ENCODE measurements at places on chromosomes 2 and 18. TPM values are rescaled to one million over a fixed set of nuclear protein-coding genes. Genes with fewer than 3 reads are reported as not detected.

DNA sequence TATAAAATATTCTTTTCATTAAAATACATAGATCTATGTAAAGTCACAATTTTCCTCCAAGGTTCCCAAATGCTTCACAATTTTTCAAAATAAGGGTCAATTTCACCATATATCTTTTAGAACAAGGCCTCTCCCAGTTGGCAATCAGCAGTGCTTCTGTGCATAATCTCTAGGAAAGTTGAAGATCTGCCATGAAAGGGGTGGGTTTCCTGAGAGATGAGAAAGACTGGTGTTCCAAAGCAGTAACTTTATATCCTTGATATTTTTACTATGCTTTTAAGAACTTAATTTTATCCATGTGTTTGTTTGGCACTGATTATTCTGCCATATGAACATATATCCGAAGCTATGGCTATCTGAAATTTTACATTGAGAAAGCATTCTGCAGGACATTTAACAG lies 199.4 kb upstream of the CYP26B1 start:
- no peak for DNase-seq

- DNase-seq = no peak
Measured at GRCh38 chr2:82857967-82858366, 1601.1 kb downstream of the SUCLG1 start.

DNA sequence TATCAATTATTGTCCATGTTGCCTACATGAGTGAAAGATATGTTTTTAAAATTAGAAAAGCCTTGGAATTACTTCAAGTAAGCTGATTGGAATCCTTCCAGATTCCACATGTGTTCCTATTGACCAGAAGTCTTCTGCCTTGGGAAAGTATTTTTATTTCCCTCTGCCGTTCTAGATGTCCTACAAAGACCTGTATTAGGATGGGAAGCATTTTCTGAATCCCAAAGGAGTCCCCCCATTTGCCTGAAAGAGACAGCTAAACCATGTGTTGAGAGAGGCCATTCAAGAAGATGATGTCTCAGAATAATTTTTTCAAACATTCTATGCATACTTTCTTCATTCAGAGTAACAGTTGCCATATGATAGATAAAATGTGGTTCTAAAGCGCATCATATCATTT lies 19.0 kb upstream of the MYO1B start:
- peak; percentile 30 for DNase-seq

Gene CDCA7
- 1.6 TPM for total RNA-seq

Gene CLEC4F
- 0.59 TPM for total RNA-seq

GRCh38 chr2:43729491-43730174 lies 44.2 kb upstream of the DYNC2LI1 start:
- no peak for DNase-seq

DNA sequence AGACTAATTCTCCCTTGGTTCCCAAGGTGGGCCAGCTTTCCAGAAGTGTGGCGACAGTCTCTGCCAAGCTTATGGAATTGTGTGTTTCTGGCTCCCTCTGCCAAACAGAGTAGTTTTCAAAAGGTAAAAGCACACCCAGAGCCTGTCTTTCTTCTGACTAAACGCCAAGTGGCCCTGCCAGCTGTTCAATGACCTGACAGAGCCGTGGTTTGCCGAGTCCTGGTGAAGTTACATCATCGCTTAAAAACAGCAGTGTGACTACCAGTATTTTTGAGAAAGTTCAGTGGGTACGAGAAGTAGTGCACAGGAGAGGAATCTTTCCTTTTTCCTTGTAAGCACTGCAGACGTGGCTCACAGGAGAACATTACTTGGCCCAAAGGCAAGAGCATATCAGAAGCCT lies 1.9 kb downstream of the PER2 start:
- peak; percentile 35 for DNase-seq

Gene HMSD
- 0.13 TPM for total RNA-seq

Gene NOSTRIN
- 6.4 TPM for total RNA-seq

GRCh38 chr2:231489990-231490389 lies 25.7 kb upstream of the NCL start:
- no peak for DNase-seq

DNA sequence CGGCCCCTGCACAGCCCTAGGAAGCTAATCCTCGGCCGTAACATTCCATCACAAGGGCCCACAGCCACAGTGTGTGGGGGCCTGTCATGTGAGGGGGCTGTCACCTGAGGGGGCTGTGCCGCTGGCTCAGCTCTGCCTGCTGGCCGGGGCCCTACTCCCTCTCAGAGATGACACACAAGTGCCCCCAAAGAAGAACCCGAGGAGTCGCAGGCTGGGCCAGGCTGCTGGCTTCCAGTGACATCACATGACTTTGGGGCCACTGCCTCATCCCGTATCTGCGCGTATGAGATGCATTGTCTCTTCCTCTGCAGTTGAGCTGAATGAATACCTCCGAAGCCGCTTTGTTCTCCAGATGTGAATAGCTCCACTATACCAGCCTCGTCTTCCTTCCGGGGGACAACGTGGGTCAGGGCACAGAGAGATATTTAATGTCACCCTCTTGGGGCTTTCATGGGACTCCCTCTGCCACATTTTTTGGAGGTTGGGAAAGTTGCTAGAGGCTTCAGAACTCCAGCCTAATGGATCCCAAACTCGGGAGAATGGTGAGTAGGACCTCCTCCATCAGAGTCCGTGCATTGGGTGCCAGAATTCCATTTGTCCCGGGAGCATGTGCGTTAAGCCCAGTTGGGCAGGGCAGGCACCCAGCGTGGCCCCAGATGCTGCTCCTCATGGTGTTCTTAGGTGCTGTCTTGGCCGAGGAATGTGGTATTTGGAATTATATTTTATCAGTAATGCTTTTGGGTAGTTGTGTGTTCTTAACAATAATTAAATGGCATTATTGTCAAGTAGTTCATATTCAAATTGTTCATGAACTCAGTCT lies at the start of gene CNDP1:
CNDP1 (plus strand) TSS at position 351 of the 820 bp plus-strand sequence; CDS start at position 519, 168 bp downstream.
- no peak for DNase-seq

GRCh38 chr2:182754231-182754630 lies 38.2 kb downstream of the DNAJC10 start:
- DNase-seq = no peak

Gene SPRED2
- total RNA-seq = 15.7 TPM

Gene DPY30
- total RNA-seq = 42.3 TPM

DNA sequence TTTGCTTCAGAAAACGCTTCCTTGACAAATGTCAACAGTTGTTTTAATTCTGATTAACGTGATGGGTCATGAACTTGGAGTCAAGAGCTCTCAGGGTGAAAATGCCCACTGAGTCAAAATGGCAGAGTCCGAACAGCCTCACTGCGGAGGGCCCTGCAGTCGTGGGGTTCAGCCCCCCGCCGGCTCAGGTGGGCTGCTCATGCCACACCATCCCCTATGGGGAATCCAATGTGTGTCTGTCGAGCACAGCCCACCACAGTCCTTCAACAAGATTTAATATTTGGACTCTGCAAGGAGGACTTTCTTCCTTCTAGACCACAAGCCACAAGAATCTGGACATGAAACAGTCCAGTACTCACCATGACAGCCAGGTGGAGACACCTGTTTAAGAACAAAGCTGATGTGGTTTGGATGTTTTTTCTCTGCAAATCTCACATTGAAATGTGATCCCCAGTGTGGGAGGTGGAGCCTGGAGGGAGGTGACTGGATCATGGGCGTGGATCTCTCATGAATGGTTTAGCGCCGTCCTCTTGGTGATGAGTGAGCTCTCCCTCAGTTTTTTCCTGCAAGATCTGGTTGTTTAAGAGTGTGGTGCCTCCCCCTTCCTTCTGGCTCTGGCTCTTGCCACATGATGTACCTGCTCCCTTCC lies 201.0 kb downstream of the NDUFA10 start:
- no peak for DNase-seq

Gene DNAH7
- total RNA-seq = 0.14 TPM

DNA sequence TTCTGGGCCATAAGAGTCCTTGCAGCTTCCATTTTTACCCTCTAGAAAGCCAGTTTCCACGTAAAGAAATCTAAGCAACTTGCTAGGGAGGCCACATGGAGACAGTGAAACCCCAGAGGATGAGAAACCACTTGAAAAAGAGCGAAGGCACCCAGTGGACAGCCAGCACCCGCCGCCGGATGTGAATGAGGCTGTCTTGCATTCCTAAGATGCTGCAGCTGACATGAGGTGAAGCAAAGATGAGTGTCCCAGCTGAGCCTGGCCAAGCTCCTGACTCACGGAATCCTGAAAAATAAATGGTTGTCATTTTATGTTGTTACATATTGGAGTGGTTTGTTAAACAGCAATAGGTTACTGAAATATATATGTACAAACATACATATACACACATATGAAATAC lies 65.9 kb upstream of the STPG4 start:
- DNase-seq = no peak

Gene HOXD1
- not detected for total RNA-seq

DNA sequence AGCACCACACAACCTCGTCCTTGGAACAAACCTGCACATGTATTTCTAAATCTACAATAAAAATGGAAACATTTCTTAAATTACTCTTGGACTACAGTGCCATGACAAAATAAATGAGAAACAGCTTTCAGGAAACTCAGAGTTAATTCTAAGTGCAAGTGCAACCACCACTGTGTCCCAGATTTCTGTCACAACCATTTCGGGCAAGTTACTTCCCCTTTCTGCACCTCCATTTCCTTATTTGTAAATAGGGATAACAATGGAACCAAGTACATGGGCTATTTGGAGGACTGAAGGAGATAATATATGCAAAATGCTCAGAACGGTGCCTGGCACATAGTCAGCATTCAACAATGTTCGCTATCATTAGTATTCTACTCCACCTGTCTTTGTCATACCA lies 93.2 kb downstream of the CACNB4 start:
- no peak for DNase-seq

Gene NDUFV2
- 362 TPM for total RNA-seq

Gene FSHR
- 0.17 TPM for total RNA-seq

GRCh38 chr2:199629301-199629700 lies 171.6 kb upstream of the SATB2 start:
- DNase-seq = no peak

Gene DSG1
- 0.32 TPM for total RNA-seq

- DNase-seq = no peak
Measured at GRCh38 chr2:105410554-105410953, 11.7 kb upstream of the FHL2 start.

- no peak for DNase-seq
Measured at GRCh38 chr2:53949457-53949856, 21.3 kb downstream of the PSME4 start.

Gene AQP12A
- total RNA-seq = not detected

DNA sequence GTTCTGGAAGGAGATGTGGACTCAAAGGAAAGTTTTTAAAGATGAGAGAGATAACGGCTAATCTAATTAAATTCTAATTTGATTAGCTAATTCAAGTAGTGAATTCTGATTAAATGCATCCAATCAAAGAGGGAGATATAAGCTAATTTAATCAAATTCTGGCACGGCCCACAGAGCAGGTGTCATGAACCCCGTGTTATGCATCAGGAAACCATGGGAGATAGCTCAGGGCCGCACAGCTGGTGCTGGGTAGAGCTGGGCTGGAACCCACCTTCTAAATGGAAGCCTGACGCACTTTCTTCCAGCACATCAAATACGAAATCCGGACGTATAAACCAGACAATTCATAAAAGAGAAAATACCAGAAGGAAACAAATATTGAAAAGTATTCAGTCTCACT lies 57.2 kb downstream of the GREB1 start:
- no peak for DNase-seq

Gene IL1R1
- 18.5 TPM for total RNA-seq

GRCh38 chr2:64854773-64855237 lies 134.4 kb upstream of the SLC1A4 start:
- no peak for DNase-seq

DNA sequence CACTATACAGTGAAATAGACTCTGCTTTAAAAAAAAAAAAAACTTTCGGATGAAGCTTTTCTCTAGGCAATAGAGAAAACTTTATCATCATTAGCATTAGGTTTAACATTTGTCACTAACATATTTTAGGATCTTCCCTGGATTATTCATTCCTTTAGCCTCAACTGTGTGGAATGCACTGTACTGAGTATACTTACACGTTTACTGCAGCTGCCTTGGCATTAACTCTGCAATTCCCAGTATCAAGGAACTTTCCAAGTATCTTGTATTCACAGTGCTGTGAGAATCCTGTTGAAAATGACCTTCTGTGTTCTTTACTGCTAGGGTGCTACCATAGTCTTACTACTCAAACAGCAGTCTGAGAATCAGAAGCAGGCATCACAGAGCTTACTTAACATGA lies 328.2 kb upstream of the COL3A1 start:
- no peak for DNase-seq

Gene PRKAG3
- not detected for total RNA-seq

- DNase-seq = no peak
Measured at GRCh38 chr2:5394223-5394622, 298.0 kb upstream of the SOX11 start.

Gene GPR55
- not detected for total RNA-seq

DNA sequence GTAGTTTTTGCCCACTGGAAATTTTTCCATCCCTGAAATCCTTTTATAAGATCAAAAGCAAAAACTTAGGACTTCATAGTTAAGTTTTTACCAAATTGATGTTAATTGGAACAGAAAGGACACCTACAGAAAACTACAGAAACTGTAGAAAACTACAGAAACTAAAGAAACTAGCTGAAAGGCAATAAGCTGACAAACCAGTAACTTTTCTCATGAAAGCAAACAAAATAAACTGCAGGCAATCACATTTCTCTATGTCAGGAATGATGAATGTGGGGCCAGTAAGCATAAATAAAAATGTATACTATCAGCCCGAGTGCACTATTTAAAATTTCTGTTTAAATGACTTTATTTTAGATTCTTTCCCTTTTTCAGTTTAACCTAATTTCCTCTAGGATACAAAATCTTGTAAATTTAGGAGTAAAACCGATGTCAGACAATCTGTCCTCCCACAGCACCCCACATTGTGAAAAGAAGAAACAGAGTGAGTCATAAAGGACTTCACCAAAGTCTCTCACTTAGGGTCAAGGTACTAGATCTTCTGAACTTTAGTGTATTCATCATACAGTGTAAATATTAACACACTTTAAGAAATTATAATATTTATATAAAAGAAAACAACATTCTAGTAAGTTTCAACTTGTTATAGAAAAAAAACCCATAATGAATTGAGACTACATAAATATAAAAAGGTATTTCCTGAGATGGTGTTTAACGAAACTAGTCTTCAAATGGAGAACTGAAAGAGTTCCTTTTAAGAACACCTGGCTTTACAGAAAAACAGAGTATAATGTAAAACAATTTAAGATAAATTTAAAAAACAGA lies 46.6 kb downstream of the USP40 start:
- no peak for DNase-seq

GRCh38 chr18:75489493-75490190 lies 62.1 kb upstream of the SMIM21 start:
- no peak for DNase-seq

Data from heart right ventricle (tissue), 16 donors.